Large intestine (tissue), 12 donors: ENCODE measurements at places on chromosomes 7 and 10. TPM values are rescaled to one million over a fixed set of nuclear protein-coding genes. Genes with fewer than 3 reads are reported as not detected.

HERC4 gene
- 43.0 TPM for polyA plus RNA-seq

AKR1C8 gene
- 0.13 TPM for polyA plus RNA-seq

SPDYE5 gene
- polyA plus RNA-seq = 2.0 TPM

CAV1 gene
- 100 TPM for polyA plus RNA-seq

MKI67 gene
- 26.5 TPM for polyA plus RNA-seq

SEM1 gene
- polyA plus RNA-seq = 202 TPM

GRCh38 chr10:78764436-78764835 lies 304.3 kb upstream of the ZMIZ1 start:
- DNase-seq = no peak

DNA sequence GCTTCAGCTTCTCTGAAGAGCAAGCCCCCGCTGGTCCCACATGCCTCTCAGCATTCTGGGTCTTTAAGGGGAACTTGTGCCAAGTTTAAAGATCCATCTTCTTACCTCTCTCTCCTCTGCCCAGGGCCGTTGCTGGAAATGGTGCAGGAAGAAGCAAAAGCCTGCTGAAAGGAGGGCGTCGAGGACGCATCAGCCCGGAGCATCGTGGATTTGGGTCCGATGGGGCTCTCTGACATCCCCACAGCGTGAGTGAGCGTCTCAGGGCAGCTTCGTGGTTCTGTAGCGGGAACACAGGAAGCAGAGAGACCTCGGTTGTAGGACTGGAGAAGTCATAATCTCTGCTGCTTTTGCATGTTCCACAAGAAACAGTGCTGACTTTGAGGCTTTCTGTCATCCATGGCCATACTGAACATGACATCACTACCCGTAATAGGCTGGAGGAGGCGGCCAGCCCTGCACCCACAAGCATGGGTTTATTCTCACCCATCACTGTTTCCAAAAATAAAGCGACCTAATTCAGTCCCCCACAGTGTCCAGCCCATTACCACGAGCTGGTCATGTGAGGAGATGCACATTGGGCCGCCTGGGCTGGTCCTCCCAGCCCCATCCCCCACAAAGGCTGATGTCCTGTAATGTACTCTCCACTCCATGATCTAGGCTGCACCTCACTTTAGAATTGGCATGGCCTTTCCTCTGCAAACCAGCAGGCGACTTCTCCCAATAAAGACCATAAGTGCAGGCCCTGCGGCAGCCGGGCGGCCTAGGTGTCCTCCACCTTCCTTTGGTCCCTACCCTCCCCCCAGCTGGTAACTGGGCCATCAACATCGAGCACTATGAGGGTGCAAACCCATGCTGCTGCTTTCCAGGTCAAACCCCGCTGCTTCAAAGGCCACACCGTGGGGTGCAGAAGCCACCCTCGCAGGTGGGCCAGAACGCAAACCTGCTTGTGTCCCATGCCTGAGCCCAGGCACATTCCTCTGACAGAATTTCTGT lies 276.9 kb downstream of the TNS3 start:
- DNase-seq = no peak

DNA sequence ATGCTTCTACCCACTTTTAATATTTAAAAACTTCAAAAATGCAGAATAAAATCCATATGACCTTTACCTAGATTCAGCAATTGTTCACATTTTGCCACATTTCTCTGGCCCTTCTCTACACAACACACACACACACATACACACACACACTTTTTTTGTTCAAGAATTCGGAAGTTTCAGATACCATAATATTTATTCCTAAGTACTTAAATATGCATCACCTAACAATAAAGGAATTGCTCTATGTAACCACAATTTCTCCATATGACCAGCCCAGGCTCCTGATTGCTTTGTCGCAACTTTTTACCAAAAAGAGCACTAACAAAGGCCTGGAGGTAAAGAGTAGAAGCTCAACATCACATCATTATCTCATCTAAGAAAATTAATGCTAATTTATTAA lies 106.6 kb downstream of the FAS start:
- DNase-seq = no peak
